ENCODE measurements at places on chromosomes 16 and 17.

DNA sequence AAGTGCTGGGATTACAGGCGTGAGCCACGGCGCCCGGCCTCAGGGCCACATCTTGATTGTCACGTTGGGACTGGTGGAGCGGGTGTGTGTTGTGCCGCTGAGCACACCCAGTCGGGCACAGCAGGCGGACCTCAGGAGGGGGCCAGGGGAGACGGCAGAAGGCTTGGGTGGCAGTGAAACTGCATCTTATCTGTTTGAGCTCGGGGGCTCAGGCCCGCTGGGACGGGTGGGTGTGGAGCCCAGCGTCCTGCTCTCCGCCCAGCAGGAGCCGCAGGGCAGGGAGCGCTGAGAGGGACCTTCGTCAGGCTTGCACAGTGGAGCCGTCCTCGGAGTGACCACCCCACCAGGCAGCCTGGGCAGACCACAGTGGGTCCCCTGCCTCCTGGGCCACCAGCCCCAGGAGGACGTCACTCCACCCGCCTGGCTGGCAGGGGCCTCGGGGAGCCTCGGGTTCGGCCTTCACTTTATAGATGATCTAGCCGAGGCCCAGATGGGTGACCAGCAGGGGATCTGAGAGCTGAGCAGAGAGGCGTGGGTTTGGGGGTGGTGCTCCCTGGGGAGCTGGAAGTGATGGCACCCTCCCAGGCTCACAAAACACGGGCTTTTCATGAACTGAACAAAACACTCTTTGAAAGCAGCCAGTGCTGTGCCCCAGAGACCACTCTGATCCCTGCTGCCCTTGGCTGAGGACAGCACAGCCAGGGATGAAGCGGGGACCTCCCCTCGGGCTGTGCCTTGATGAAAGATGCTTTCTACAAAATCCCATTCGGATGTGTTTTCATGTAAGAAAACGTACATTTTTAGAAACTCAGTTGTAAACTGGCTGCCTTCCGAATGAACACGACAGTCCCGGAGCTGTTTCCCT is 181.1 kb downstream of the SEC14L1 start:
- DNase-seq = no peak

DNA sequence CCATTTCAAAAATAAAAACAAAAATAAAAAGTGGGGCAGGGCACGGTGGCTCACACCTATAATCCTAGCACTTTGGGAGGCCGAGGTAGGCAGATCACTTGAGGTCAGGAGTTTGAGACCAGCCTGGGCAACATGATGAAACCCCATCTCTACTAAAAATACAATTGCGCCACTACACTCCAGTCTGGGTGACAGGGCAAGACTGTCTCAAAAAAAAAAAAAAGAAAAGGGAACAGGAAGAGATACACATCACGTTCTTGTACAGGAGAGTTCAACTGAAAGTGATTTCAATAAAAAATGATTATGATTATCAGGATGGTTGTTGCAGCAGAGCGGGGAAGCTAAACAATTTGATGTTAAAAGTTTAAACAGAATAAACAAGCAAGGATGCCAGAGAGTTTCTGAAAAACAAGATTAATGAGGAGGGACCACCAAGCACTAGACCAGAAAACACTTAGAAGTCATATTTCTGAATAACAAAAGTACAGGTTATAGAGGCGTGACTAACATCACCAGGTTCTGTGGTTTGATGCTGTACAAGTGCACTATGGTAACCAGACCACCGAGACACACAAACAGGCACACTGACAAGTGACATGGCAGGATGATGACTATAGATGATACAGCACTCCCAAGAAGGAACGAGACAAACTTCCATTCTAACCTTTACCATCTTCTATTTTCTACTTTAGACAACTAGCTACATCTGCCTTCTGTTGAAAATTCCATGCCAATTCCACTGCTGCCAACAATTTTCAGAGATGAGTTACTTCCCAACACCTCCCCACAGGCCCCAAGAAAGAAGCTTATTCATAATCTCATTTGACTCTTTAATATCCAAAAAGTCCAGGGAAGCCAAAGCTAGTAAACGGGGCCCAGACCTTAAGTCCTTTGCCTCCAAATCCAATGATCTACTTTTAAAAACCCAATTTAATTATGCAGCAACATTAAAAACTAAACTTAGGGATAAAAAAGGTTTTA is 11.8 kb downstream of the DNAJA2 start:
- DNase-seq = no peak

DNA sequence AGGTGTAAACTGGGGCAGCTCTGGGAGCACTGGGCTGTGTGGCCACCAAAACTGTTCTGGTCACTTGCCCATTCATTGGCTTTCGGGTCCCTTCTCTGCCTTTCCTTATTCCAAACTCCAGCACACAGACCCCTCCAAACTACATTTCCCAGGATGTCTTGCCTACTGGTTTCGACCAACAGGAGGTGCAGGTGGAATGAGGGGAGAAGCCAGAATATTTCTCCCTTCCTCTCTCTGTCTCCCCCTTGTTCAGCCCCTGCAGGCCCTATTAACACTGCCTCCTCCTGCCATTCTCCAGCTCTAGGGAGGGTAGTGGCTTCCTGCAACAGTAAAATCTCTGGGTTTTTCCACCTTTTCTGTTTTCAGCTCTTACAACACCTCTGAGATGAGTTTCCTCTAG is 13.2 kb upstream of the NAGPA start:
- no peak for DNase-seq

DNA sequence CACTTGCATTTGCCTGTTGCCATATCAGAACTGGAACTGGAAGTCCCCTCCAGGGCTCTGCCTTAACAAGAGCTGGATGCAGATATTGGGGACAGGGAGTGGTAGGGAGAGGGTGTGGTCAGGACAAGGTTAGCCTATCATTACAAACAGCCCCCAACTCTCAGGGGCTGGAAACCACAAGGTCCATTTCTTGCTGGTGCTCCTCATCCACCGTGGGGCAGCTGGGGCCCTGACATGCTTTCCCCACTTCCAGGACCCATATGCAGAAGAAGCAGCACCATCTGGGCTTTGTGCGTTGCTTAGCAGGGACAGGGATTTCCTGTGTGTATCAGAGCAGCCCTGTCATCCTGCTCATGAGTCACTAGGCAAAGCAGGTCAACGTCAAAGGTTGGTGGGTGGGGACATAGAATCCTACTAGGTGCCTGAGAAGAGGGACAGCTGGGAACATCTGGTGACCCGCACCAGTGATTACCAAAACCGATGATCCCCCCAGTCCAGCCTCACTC is 26.9 kb downstream of the RGS9 start:
- DNase-seq = peak; percentile 70

DNA sequence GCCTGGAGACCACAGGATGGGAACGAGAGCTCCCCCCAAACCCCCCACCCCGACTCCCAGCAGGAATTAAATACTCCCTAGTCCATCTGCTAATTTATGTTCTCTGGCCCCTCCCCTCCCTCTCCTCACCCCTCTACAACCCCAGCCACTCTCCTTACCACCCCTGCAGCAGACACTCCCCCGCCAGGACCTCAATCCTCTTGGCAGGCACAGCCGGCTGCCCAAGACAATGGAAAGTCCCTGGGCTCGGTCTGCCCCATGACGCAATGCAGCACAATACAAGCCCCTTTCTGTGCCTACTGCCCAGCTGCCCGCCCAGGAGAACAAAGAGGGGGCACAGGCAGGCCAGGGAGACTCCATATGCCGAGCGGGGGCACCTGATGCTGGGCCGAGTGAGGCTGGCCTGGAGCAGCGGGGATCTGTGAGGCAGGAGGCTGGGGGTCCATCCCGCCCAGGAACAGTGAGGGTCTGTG is 30.3 kb upstream of the CDC42EP4 start:
- peak; percentile 93 for DNase-seq

DNA sequence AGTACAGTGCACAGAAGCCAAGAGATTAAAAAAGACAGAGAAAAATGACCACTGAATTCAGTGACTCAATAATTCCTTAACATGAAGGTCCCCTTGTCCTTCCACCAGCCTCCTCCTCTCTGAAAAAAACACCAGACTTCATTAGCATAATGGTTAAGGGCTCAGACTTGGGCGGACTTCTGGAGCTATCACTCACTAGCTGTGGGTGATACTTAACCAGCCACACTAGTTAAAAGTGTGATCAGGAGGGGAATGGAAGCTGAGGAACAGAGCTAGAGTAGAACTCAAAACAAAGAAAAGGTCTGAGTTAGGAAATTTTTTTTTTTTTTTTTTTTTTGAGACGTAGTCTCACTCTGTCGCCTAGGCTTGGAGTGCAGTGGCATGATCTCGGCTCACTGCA is 23.2 kb downstream of the ZNF652 start:
- no peak for DNase-seq

DNA sequence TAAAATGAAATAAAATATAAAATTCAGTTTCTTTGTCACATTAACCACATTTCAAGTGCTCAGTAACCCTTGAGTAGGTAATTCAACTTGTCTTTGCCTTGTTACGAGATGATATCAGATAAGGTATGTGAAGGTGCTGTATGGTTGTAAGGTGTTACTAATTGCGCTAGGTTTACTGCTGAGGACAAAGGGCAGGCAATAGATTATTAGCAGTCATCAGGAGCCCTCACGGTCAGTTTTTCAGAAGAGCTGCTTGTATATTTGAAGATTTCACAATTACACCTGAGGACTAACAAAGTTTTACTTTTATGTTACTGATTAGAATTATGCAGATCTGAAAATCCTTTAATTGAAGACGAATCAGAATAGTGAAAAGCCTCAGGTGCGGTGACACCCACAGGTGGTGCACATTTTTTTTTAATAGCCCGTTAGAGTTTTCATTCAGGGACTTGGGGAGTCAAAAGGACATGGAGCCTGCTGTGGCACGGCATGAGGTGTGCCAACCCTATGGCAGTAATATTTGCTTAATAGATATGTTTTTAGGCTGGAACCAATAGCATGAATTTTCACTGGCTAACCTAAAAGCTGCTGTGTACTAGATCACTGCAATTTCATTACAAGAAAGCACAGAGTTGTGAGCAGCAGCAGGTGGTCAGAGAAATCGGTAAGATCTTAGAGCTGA is 16.4 kb downstream of the NDEL1 start:
- DNase-seq = no peak

- no peak for DNase-seq
Observed at GRCh38 chr17:44093231-44093900, 22.8 kb downstream of the G6PC3 start.

- no peak for DNase-seq
Observed at GRCh38 chr17:80363120-80363515, 51.8 kb upstream of the ENDOV start.

GRCh38 chr17:46136820-46137219 is 56.4 kb downstream of the KANSL1 start:
- DNase-seq = no peak

DNA sequence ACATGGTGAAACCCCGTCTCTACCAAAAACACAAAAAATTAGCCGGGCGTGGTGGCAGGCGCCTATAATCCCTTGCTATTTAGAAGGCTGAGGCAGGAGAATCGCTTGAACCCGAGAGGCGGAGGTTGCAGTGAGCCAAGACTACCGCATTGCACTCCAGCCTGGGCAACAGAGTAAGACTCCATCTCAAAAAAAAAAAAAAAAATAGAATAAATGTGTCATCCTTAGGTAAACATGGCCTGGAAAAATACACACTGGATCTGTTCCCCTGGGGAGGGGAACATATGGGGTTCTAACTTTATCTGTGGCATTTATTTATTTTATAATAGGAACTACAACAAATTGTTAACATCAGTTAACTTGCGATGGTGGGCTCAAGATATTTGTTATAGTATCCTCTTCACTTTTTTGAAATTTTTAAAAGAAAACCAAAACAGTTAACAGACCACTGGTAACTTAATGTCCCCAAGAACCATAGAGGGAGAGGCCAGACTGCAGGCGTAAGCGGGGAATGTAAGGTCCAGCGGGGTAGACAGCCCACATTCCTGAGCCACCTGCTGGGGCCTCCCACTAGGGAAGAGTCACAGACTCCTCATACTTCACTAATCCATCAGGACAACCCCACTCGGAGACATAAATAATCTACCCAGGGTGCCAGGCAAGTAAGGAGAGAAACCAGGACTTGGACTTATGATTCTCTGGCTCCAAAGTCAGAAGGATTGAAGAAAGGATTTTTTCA is 12.5 kb upstream of the TXNDC11 start:
- peak; percentile 7 for DNase-seq

GRCh38 chr16:69932228-69932627 is 18.9 kb upstream of the CLEC18A start:
- no peak for DNase-seq

- DNase-seq = no peak
Observed at GRCh38 chr17:14582996-14583395, 282.1 kb downstream of the HS3ST3B1 start.

- no peak for DNase-seq
Observed at GRCh38 chr17:82931699-82932517, 92.1 kb upstream of the ZNF750 start.

GRCh38 chr17:38455288-38455915 is 27.1 kb downstream of the ARHGAP23 start:
- no peak for DNase-seq

DNA sequence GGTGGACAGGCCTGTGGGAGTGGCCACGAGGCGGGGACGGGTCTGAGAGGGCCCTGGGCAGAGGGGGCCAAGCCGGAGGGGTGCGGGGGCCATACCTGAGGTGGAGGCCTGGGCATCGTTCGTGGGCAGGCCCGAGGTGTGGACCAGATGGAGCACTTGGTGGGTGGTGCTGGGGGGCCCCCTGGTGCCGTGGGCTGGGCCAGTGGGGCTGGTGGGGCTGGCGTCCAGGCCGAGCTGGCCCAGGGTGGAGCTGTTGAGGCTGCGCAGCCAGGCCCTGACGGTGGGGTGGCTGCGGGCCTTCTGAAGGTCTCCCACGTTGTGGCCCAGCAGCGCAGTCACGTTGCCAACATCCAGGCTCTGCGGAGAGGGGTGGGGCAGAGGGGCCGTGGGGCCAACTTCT is 9.4 kb downstream of the MSLN start:
- no peak for DNase-seq

DNA sequence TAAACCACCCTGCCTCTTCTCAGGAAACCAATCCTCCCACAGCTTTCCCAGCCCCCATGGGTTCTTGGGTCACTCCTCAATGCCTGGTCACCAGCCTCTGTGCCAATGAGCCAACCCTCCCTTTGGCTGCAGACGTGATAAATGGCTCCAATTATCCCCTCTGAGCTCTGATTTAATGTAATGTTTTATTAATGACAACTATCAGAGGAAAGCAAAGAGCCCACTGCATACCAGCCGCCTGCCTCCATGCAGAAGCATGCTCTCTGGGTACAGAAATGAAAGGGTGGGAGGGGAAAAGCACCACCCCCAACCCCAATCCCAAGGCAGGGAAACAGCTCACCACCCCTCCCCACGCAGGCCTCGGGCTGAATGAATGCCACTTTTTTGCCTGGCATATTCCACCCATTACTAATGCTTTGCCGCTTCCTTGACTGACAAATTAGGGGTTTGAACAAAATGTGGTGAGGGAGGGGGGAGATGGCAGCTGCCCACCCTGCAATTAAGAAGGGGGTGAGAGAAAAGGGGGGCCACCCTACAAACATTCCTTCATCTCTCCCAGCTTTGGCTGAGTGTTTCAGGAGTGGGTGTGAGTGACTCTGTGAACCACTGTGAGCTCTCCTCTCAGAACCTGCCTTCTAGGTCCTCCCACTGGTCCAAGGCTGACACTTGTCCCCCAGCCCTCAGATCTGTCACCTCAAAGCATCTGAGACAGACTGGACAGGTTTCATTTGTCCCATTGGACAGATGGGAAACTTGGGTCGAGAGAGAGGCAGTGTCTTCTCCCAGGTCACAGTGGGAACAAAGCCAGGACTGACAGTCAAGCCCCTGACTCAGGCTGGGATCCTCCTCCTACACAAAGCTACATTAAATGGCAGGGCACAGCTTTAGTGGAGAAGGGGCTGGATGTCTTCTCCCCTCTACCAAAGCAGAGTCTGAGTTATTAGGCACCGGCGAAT is 161.5 kb downstream of the TMEM132E start:
- DNase-seq = no peak

- DNase-seq = no peak
Observed at GRCh38 chr16:12459391-12460063, 344.2 kb downstream of the CPPED1 start.

GRCh38 chr17:14072881-14073280 is 3.6 kb downstream of the COX10 start:
- DNase-seq = no peak
